ENCODE measurements at places on chromosomes 11 and 22. TPM values are rescaled to one million over a fixed set of nuclear protein-coding genes. Genes with fewer than 3 reads are reported as not detected.
A peak's percentile ranks its signal among the peaks of the same experiment; 100 is the strongest.

Gene CCDC188
- 0.30 TPM for total RNA-seq

Gene OR5P2
- not detected for total RNA-seq

Gene EMID1
- total RNA-seq: 0.32 TPM

Gene FJX1
- total RNA-seq: 0.65 TPM

Gene TRIM29
- not detected for total RNA-seq

Gene SPI1
- 11.1 TPM for total RNA-seq

Gene CNGA4
- not detected for total RNA-seq

Gene TMEM135
- 17.2 TPM for total RNA-seq

Gene FAM180B
- not detected for total RNA-seq

GRCh38 chr22:45202333-45203149 is 38.2 kb downstream of the KIAA0930 start:
- no peak for DNase-seq

DNA sequence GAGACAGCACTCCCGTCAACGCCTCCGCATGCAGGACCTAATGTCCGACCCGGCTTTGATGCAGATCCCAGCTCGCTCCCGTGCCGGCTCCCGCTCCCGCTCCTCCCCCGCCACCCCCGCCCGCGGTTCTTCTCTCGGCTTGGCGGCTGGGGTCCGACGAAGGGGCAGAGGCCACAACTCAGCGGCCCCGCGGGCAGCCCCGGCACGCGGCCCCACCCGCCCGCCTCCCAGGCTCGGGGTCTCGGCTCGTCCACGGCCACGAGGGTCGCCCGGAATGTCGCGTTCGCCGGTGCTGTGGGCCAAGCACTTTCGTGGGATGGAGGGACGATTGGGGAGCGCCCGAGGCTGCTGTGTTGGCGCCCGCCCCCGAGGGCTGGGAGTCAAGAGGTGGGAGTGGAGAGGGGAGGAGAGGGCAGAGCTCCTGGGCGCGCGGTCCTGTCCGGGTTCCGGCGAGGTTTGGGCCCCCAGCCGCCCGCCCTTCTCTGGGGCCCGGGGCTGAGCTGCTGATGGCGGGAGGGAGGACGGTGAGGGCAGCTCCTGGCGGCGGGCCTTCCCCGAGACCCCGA is 5.3 kb upstream of the TBX1 start:
- DNase-seq: no peak

- DNase-seq: no peak
These were observed 42.9 kb downstream of the DCDC1 start for GRCh38 chr11:31326470-31327148.

DNA sequence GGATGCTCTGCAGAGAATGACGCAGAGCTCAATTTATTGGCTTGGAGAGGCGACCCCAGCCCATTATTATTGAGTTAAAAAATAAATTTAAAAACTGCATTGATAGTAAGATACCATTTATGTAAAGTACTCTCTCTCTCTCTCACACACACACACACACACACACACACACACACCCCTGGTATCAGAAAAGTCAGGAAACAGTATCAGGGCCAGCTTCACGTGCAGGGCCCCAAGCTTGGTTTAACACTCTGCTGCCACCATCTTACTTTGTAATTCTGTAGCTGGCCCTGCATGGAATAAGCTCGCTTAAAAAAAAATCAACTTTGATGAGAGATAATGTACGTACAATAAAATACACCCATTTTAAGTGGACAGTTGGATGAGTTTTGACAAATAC is 59.8 kb upstream of the CD5 start:
- DNase-seq: no peak

DNA sequence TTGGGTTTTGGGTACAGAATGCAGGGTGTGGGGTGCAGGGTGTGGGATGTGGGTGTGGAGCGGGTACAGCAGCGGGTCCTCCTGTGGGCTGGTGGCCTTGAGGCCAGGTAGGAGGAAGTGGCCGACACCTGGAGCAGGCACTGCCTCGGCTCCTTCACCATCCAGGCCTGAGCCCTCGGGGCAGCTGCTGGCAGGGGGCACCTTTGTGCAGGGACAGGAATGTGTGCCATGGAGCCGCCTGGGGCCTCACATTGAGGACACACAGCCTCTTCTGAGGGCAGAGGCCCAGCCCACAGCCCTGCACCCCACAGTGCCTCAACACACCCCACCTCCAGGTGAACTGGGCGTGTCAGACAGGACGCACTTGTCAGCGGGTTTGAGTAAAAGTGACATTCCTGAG is 984.0 kb downstream of the BRD1 start:
- no peak for DNase-seq

DNA sequence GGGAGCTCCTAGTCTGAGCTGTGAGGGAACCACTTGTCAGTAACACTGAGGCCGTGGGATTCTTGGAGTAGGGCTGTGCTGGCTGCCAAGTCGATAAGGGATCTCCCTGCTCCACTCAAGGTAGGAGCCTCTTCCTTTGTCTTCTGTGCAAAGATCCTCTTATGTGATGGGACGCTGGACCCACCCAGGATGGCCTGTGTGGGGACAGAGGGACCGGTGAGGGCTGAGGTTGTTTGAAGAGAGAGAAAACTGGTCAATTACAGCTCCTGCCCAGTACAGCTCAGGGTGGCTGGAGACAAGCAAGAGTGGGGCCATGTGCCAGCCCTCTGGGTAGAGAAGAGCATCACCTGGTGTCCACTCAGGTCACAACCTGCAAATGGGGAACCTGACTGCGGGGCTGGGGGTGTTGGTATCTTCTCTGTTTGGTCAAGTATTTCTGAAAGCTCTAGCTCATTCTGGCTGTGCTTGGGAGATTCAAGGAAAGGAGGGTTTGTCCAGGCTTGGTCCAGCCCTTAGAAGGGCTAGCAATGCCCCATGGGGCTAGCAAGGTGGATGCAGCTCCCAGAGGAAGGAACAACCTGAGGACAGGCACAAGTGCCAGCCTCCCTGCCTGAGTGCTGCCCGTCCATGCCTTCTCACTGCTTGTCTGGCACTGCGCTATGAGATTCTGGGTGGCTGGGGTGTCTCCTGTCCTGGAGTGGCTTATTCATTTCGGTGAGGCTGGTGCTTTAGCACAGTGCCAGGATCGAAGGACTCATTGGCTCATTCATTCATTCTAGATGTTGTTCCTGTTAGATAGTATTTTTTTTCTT is 27.6 kb upstream of the BAIAP2L2 start:
- no peak for DNase-seq

DNA sequence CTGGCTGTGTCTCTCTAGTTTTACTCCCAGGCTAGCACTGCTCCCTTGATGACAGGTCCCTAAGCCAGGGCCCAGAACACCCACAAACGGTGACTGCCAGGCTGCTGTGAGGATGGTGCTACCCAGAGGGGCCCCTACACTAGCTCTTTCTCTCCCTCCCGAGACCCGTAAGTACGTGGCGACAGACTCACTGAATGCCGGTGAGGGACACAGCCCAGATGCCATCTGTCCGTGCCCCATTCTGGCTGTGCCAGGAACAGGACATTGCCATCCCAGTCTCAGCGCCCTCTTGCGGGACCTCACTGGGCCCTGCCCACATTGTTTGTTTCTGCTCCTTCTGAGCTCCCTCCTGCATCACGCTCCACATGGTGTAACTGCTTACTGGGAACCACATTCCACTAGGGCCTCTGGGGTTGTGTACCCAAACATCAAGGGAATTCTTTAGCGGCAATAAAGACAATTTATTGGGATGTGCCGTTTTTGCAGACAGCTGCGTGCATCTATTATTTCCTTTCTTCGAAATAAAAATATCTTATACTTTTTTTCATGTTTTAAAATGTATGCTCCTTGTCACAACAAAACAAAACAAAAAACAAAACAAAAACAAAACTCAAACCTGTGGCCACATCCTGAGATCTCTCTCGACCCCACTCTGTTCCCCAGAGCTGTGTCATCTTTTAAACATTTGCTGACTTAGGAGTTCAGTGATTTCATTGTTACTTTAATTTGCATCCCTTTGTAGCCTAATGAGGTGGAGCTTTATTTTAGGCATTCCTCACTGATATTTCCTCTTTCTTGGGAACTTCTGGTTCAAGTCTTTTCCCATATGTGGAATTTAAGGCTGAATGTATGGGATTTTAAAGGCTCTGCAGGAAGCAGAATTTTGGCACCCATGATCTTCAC is 4.4 kb upstream of the TPCN2 start:
- peak; percentile 84 for DNase-seq

DNA sequence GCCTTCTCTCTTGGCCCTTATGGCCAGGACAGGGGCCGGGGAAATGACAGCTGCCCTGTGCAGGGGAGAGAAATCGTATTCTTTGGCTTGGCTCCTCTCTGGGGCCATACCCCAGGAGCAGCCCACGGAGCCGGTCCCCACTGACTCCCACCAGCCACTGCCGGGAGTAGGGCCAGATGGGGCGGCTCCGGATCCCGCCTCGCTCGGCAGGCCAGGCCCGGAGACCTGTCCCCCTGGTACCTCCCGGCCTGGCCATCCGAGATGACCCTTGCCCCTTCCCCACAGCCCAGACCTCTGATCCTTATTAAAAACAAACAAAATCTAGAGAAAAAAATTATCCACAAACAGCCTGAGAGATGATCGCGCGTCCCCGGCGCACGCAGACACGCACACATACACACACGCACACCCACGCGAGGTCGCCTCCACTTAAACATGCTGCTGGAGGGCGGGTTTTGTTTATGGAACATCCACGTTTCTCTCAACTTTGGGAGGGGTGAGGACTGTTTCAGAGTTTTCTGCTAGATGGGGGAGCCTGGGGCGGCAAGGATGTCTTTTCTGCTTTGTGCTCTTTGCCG is 59.1 kb downstream of the IGLL1 start:
- DNase-seq: peak; percentile 68

DNA sequence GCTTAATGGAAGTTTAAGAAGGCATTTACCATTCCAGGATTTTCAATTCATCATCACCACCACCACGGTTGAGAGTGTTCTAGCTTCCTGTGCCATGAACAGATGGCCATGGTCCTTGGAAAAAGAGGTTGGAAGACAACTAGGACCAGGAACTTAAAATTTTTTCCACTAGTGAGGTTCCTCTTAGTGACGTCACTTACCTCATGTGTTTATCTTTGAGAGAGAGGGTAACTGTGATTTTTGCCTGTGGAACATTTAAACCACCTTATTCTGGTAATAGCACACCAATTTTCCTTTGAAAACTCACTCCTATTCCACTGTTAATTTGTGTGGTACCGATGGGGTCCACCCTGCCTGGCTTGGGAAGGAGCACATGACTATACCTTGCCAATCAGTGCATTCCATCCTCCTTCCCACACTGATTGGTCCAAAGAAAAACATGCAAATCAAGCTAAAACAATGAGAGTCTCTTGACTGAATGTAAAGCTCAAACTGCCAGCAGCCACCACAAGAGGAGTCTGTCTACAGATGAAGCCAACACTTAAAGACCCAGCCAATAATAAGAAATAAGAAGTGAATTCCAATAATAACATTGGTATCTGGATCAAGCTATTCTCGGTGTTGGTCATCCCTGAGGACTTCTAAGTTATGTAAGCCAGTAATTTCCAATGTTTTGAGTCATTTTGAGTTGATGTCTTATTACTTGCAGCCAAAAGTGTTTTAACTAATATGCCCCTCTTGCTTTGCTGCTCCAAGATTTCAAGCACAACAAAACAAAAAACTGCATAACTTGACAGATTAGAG is 111.8 kb downstream of the MPPED2 start:
- no peak for DNase-seq

GRCh38 chr11:124769806-124770774 is 8.0 kb upstream of the ESAM start:
- DNase-seq: no peak

- peak; percentile 19 for DNase-seq
These were observed 17.6 kb downstream of the INCENP start for GRCh38 chr11:62141111-62142042.

DNA sequence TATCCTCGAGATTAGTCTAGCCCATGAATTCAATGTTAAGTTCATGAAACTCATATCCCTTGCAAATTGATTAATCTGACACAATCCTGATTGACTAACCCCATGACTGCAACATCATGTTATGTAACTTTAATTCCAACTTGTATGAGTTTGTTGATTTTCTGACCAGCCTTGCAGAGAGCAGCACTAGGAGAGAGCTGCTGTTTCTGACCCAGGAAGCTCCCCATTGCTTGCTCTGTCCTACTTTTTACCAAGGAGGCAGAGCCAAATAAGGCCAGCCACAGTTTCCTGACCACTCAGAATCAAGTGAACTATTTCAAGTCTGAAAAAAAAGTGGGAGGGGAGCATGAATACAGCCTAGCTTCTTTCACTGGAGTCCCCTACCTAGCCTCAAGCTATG is 13.2 kb downstream of the MPZL3 start:
- DNase-seq: no peak

DNA sequence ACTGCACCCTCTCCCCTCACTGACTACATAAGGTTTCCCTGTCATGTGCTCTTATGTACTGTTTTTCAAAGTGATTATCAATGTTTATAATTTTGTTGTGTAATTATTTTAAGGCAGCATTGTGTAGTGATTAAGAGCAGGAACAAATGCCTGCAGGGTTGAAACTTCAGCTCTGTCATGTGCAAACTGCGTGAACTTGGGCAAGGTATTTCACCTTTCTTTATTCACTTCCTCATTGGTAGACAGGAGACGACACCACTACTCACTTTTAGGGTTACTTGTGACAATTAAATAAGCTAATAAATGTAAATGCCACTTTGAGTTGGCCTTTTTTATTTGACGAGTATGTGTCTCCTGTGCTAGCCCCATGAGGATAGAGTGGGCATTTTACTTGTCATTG is 86.5 kb upstream of the E2F8 start:
- no peak for DNase-seq

DNA sequence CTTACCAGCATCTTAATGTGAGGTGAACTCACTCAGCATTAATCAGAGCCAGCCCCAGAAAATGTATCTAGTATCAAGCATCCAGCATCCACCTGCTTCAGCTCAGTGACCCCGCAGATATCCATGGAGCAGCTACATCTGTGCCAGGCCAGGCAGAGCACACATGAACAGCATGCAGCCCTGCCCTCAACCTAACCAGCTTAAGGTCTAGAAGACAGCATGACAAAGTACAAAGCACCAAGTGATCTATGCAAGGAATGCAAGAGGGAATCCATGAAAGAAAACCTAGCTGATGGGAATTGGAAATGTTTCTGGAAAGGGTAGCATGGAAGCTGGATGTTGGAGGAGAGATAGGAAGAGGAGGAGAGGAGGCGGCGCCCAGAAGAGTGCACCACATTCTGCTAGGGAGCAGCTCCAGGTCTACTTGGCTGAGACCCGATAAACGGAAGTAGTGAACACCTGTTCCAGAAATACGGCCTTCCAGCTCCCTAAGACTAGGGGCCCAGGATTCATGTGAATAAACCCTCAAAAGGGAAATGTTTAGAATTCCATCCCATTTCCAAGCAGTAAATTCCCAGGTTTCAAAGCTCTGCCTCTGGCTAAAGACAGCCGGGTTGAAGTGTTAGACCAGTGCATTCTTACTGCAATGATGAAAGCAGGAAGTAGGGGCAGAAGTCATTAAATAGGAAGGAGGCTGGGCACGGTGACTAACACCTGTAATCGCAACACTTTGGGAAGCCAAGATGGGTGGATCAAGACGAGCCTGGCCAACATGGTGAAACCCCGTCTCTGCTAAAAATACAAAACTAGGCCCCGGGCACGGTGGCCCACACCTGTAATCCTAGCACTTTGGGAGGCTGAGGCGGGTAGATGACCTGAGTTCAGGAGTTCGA is 23.5 kb upstream of the L3MBTL2 start:
- DNase-seq: no peak

GRCh38 chr11:68168694-68169093 is 44.4 kb downstream of the KMT5B start:
- DNase-seq: no peak
